ENCODE measurements at places on chromosomes 7 and 10.

DNA sequence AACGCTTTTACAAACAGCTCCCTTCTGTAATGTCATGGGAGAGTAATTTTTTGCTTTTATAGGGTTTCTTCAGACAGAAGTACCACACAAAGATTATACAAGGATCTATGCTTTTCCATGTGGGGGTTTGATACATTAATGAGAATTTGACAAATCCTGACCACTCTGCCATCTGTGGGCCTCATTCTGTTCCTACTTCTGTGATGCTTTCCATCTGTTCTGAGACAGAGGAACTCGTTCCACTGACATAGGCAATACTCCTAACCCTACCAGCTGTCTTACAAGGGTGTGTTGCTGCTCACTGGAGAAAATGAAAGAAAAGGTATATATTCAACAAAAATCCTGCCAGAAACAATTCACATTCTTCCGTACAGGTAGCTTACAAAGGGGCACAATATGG is 59.4 kb upstream of the NAMPT start:
- no peak for DNase-seq

GRCh38 chr10:23081891-23082290 is 13.5 kb upstream of the MSRB2 start:
- no peak for DNase-seq

DNA sequence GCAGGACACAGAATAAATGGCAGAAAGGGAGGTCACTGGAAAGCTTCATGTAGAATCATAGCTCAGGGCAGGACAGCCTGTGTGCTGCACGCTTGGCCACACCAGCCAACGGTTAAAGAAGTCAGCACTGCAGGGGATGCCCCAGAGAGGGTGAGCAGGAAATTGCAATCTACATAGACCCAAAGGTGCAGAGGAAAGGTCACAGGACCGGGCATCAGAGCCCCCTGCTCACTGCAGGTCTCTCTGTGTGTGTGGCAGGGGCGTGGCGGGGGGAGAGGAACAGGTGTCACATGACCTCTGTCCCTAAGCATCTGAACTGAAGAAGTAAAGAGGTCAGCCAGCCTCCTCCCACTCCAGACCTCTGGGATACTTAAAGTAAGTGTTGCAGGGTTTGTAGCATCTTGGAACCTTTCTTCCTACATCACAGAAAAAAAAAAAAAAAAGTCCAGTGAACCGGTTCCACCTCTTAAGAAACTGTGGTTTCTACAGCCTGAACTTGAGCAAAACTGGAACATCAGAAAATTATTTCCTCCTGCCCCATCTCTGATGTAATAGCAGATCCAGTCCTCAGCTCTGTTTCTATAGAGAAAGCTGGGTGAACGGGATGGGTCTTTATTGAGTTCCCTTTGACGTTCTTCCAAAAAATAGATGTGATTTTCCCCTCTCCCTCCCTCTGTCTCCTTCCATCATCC is 64.3 kb downstream of the RGS10 start:
- DNase-seq, result no peak

DNA sequence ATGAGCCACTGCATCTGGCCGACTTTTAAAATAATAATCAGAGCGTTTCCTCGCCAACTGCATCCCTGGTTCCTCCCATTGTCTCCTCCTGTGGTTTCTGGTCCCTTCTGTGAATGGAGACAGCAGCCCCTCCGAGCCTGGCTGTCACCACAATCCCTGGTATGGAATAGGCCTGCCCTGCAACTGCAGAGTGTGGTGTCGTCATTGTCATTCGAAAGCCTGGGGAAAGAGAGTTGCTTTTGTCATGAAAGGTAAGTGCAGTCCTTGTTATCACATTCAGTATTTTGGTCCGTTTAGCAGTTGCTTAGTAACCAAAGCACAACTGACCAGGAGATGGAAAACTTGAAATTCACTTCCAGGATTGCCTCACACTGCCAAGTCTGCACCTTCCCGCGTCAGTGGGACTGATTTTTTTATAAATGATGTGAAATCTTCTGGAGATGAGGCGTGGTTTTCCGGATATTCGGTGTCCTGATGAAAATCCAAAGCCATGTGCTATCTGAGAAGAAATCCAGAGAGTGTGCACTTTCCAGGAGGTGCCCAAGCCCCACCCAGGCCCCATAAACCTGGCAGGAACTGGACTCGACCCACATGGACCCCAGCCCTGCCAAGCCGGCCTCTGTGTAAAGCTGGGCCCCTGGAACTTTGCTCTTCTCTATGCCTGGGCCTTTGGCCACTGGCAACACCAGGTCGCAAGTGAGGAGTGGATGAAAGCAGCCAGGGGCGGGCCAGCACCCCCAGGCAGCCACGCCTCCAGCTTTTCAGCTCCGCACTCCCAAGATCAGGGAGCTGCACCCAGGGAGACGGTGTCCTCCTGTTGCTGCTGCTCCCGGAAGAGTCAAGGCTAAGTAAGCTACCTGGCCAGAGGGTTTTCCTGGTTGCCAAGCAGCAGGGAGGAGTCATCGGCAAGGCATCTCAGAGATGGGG is 133.7 kb upstream of the SH2B2 start:
- DNase-seq, result no peak

GRCh38 chr7:13991791-13992595 is 2.5 kb upstream of the ETV1 start:
- DNase-seq, result no peak

DNA sequence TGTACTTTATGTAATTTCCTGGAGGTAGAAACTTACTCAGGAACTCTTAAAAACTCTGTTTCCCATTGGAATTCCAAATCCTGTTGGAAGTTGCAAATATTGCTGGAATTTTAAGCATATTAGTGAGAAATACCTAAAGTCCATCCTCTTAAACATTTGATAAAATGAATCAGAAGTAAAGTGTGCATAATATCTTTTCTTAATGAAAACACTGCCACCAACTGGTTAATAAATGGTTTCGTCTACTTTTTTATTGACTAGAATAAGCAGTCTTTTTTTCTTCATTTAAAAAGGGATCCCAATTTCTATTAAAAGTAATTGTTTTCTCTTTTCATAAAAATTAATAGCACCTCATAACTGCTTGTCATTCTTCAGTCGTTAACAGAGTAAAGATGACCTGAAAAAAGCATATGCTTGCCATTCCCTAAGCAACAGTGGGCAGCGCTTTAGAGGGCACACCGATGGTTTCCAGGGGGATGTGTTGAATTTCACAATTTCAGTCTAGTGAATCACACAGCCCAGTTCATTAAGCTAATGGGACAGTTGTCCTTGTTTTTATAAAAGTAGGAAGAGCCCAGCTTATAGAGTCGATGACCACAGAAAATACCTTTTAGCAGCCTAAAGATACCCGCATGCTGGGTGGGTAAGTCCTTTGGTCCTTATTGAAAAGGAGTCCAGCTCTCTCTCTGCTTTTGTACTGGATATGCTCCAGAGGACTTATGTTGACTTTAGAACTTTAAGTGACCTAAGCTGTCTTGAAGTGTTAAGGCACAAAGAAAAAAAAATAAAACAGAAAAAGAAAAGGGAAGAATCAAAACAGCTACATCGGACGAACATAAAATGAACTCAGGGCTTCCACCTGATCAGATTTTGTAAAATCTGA is 28.5 kb downstream of the NPS start:
- DNase-seq, result no peak

DNA sequence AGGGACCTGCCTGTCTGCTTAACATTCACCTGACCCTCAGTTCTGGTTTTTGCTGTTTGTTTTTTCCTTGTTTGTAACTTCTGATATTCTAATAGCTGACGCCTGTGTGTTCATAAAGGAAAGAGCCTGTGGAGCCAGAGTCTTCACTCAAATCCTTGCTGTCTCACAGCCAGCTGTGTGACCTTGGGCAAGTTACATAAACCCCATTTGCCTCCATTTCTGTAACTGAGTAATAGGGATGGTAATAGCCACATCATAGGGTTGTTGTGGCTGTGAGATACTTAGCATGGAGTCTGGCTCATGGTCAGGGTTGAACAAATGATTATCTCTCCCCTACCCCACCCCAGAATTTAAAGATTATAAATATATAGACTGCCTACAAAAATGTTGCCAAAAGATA is 27.0 kb downstream of the WBP1L start:
- no peak for DNase-seq

DNA sequence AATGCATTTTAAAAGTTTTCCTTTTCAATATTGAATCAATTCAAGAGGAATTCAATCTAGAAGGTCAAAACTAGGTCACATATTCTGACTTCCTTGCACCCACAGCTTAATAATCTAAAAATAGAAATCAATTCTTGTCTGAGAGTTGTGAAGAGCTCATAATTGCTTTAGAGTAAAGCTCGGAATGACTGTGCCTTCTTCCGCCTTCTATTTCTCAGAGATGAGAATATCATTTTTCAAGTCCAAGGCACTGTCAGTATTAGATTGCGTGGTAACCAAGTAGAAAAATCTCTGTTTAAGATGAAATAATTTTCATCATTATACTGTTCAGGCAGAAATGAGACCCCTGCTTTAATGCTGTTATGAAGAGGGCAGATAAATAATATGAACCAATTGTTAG is 272.2 kb upstream of the NFE2L3 start:
- no peak for DNase-seq

GRCh38 chr7:111409714-111410422 is 152.4 kb downstream of the IMMP2L start:
- DNase-seq, result no peak

GRCh38 chr7:43538404-43538771 is 44.5 kb upstream of the STK17A start:
- no peak for DNase-seq

- DNase-seq, result no peak
Observed at GRCh38 chr7:151795168-151795811, 81.6 kb downstream of the PRKAG2 start.

GRCh38 chr7:146090023-146090645 is 26.5 kb upstream of the CNTNAP2 start:
- no peak for DNase-seq

GRCh38 chr7:45658716-45659495 is 84.7 kb downstream of the ADCY1 start:
- DNase-seq, result no peak

DNA sequence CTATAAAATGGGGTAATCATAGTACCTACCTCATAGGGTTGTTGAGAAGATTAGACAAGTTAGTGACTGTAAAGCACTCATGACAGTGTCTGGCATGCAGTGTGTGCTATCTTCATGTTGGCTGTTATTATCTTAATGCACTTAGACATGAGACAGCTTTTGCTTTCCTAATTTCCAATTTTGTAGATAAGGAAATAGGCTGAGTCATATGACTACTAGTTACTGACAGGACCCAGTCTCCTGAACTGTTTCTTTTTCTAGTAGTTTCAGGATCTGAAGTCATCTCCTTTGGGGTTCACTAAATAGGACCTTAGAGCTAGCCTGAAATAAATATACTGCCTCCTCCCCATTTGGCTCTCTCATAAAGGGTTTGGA is 74.2 kb downstream of the SNX10 start:
- DNase-seq, result no peak

GRCh38 chr10:58352956-58353610 is 18.3 kb downstream of the UBE2D1 start:
- no peak for DNase-seq

DNA sequence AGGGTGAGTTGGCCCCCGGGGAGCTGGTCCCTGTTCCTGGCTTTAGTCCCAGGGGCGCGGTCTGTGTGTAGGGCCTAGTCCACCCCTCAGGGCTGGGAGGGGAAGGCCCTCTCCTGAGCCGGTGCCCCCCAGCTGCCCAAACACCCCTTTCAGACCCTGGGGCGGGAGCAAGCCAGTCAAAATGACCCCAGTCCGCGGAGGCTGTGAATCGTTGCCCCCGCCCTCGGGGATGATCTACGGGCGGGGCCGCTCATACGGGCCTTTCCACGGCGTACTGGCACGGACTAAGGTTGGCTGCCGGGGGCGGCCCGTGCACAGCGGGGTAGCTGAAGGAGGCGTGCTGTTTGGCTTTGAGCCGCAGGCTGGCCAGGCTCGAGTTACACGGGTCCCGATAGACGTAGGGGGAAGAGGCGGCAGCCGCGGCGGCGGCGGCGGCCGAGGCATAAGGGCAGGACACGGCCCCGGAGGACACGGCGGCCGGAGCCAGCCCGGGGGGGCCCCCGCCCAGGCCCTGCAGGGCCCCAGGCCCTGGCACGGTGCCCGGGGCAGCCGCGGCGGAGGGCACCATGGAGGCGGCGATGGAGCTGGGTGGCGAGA is 4.3 kb downstream of the ELOVL3 start:
- no peak for DNase-seq

DNA sequence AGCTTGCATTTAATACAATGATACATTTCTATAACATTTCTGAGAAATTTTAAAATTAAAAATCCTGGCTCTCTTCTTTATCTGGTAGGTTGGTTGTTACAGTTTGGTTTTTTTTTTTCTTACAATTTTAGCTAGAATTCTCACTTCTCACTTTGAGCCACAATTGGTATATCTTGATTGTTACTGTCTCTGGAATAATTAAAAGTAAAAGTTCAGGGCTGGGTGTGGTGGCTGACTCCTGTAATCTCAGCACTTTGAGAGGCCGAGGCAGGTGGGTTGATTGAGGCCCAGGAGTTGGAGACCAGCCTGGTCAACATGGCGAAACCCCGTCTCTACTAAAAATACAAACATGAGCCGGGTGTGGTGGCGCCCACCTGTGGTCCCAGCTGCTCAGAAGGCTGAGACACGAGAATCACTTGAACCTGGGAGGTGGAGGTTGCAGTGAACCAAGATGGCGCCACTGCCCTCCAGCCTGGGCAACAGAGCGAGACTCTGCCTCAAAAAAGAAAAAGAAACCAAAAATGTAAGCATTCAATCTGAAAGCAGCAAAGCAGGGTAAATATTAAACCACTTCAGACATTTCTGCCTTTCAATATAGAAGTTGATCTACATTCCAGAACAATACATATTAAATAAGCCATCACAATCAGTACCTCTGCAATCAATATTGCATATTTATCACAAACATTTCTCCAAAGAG is 88.6 kb upstream of the PFKP start:
- no peak for DNase-seq

- DNase-seq, result no peak
Observed at GRCh38 chr10:87913156-87913921, 49.9 kb downstream of the PTEN start.

GRCh38 chr7:70178211-70178610 is 579.9 kb downstream of the AUTS2 start:
- no peak for DNase-seq

DNA sequence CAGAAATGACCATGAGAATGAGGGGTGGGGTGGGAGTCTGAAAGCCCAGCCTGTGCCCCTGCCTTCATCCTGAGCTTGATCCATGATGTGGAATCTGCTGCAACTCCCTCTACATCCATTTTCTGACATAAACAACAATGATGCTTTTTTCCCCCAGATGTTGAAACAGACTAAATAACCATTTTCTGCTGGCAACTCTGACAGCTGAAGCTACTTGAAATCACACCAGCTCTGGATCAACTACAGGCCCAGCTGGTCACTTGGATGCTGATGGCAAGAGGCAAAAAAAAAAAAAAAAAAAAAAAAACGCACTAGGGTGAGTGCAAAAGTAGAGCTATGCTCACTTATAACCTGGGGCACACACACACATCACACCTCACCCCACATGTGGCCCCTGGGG is 74.2 kb downstream of the FAM107B start:
- no peak for DNase-seq
